Cardiac muscle cell (in vitro differentiated cells and primary cell): ENCODE measurements at places on chromosomes 4 and X. TPM values are rescaled to one million over a fixed set of nuclear protein-coding genes. Genes with fewer than 3 reads are reported as not detected.

DNA sequence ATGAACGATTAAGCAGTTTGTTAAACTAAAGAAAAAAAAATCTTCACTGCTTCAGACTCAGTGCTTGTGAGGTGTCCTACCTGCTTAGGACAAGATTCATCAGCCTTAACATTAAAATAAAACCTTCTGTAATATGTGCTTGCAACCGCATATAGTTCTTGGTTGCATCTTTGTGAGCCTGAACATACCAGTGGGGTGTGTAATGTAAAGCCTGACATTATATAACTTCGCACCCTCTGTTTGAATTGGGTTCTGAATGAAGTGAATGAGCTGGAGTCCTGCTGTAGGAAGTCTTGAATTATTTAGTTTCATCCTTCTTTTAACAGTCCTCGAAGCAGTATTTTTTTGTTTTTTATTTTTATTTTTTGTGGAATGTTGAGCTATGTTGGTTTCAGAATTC is 3.1 kb downstream of the KDM6A start:
- no peak overlapping the region for H3K27ac ChIP-seq
- DNase-seq: no peak

DNA sequence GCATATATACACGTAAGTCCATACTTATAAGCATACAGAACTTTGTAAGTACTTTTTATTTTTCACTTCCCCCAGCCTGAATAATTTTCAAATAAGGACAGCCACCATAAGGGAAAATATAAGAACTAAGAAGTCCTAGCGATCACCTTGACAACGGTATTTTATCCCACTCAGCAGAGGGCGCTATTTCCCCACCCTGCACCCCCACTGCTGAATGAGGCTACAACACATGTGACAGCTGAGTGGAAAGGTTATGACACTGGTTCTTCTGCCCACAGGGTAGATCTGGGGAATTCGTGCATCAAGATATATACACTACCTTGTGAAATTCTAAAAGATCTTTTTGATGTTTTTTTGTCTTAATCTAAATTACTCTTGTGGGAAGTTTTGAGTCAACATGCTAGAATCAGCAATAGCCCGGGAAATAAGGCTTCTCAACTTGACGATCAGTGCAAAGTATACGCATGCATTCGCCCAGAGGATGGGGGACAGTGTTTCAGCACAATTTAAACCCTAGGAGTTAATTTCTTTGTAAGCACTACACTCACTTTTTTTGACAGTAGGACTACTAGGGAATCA is 151.5 kb downstream of the CORIN start:
- no peaks in the 10 kb centered on the region for H3K27me3 ChIP-seq
- H3K4me3 ChIP-seq: no peak overlapping the region
- no peaks in the 10 kb centered on the region for H3K4me1 ChIP-seq
- peak overlapping the region; percentile 5 for H3K27ac ChIP-seq
- peak; percentile 56 for DNase-seq

DNA sequence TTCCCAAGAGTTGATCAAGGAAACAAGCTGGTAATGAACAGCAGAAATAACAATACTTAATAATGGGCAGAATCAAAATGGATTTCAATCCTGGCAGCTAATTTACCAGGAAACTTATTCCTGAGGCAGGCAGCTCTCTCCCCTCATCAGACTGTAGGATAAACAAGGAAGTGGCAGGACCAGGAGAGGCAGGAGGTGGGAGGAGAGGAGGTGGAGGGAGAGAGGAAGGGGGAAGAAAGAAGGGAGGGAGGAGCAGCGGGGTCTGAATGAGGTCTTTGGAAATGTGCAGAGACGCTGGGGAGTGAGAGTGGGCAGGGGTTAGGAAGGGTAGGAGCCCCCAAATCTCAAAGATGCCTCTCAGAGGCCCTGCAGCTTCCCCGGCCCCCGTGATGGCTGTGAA is 231.5 kb downstream of the BCOR start:
- no peaks in the 10 kb centered on the region for H3K36me3 ChIP-seq
- no peak overlapping the region for H3K27ac ChIP-seq
- no peaks in the 10 kb centered on the region for H3K27me3 ChIP-seq
- H3K4me1 ChIP-seq: no peaks in the 10 kb centered on the region

FOXP3 gene
- total RNA-seq: 0.07 and 0.18 TPM in 2 replicates

DNA sequence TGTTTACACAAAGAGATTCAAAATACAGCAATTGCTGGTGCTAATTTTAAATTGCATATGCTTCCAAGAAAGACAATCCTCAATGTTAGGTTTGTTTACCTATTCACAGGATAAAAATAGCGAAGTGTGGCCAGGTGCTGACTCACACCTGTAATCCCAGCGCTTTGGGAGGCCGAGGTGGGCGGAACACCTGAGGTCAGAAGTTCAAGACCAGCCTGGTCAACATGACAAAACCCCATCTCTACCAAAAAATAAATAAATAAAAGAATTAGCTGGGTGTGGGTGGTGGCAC is 77.7 kb downstream of the OPHN1 start:
- H3K27ac ChIP-seq: no peak overlapping the region
- DNase-seq: no peak
- H3K4me3 ChIP-seq: no peak overlapping the region
